ENCODE measurements at places on chromosomes 4 and X. TPM values are rescaled to one million over a fixed set of nuclear protein-coding genes. Genes with fewer than 3 reads are reported as not detected.

DNA sequence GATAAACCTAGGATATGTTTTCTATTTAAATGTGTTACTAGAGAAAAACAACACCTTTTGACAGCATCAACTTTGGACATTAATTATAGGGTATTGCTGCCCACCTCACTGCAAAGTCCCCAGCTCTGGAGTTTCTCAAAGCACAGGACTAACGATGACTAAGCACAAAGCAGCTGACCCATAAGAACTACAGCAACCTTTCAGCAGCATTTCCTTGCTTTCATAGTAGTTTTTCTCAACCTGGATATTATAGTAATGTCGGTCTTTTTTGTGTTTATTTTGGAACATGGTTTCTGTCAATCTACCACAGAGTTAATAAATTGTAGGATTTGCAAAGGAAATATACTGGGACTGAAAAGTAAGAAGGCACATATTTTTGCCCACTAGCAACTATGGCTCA lies 21.5 kb downstream of the HHIP start:
- DNase-seq: no peak

GRCh38 chrX:21974011-21974385 lies 33.5 kb downstream of the SMS start:
- no peak for DNase-seq

GRCh38 chr4:110877778-110878370 lies 255.0 kb upstream of the PITX2 start:
- DNase-seq: no peak

- no peak for DNase-seq
These were observed 5.7 kb downstream of the GPC3 start for GRCh38 chrX:133979641-133980230.

- no peak for DNase-seq
These were observed 186.7 kb downstream of the PALLD start for GRCh38 chr4:168683595-168683994.

- DNase-seq: no peak
These were observed 126.3 kb downstream of the NEK1 start for GRCh38 chr4:169485791-169486742.

DNA sequence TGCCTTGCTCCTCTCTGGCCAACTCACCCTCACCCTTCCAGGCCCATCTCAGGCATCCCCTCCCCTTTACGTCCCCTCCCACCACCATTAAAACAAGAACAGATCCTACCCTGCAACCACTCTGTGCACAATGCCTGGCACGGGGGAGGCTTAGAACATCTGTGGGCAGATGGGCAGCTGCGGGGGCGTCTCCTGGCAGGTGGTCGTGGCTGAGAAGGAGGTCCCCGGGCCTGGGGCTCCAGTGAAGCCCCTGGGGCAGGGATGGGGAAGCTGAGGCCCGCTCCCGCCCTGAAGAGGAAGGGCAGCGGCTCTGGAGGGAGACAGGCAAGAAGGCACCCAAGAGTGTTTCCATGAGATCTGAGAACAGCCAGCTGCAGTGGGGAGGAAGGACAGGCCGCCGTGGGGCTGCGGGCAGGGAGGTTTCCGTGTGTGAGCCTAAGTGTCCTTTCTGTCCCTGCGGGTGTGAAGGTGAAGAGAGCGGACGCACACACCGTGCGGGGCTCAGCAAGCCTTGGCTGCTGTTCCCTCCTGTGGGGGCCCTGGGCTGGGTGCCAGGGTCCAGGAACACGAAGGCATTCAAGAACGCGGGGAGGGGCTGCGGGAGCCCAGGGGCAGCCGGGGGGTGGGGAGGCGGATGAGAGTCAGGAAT lies 7.8 kb upstream of the TBC1D14 start:
- DNase-seq: no peak

DNA sequence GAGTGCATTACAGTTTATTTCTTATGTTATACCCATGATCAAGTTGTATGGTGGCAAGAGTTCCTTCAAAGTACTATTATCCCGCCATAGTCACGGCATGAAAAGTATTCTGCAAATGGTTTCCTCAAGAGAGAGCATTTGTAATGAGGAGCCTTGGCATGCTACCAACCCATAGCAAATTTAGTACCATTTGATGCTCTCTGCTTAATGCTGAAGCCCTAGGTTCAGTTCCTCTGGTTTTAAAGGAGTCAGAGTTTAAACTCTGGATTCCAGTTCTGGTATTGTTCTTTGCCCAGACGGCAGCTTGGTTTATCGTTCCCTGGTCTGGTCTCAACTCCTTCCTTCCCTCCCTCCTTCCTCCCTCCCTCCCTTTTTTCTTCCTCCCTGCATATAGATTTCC lies 371.3 kb downstream of the BMPR1B start:
- no peak for DNase-seq

GRCh38 chr4:123050018-123050417 lies 127.6 kb upstream of the NUDT6 start:
- DNase-seq: no peak

DNA sequence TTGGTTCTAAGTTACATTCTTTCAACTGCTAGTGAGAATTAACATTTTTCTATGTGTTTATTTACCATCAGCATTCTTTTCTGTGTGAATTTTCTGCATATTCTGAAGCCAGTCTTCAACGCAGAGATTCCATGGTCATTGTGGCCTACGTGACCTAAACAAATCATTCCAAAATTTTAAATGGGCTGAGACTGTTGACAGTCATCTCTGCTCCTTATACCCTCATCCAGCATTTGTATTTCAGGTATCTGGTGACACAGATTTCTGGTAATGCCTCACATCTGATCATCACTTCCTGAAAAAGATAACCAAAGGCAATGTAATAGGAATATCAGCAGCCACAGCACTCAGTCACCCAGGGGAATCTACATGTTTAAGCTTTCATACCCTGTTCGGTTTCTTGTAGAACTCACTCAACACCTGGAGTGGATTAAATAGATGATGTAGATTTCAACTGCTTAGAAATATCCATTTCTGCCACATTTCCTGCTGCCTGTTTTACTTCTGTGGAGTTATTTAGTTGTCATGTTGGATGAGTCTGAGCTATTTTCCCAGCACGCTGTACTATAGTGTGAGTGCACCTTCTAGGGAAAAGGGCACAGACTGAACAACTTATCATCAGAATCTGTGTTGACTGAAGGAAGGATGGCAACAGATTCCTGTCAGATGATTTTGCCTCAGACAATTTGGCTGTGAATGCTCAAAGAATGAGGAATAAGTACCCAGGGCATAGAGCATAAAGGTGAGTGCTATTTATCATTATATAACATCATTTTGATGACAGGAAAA lies 73.0 kb upstream of the HPGD start:
- no peak for DNase-seq

DNA sequence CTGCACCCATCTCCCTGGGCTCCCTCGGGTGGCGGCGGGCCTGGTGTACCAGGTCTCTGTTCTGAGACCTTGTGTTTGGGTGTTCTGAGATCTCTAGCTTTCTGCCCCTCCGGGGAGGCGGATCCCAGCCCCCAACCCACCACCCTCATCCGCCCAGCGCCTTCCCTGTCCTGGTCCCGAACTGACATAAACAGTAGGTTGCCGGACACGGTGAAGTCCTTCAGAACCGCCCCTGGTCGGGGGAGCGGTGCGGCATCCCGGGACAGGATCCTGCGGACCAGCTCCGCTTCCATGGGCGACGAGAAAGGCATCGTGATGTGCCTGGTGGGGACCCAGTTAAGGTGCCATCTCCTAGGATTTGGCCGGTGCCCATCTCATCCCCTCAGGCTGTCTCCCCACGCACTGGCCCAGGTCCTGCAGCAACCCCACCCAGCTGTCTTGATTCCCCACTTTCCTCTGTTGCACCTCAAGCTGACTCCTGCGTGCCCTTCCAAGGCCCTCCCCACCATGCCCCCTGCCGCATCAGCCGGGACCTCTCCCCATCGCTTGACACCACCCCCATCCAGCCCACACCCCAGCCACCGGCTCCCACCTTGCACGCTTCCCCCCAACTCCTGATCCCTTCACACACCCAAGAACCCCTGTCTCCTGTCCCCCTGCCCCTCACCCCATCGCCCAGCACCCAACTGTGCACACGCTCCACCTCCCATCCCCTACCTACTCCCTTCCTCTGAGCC lies 900 bp downstream of the CTAG2 start:
- DNase-seq: no peak

DNA sequence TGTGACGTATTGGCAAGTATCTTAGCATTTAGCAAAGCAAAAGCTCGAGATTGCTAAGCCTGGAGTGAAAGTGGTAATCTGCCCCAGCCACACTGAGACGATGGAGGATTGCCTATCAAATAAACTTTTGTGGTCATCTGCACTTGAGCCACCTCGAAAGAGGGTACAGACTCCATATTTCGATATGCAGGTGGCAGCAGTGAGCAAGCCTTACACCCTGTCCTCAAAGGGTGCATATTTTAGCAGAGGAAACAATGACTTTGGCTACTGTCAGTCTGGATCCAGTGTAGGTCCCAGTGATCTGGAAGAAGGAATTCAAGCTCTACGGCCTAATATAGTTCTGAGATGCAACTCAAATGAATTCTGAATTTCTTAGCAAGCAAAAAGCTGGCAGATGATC lies 153.9 kb downstream of the ATG4A start:
- no peak for DNase-seq

- no peak for DNase-seq
These were observed 39.7 kb downstream of the VEGFC start for GRCh38 chr4:176753049-176753448.

GRCh38 chrX:33252306-33252825 lies 41.0 kb upstream of the DMD start:
- no peak for DNase-seq

- DNase-seq: no peak
These were observed 54.1 kb upstream of the FHDC1 start for GRCh38 chr4:152881974-152882373.

DNA sequence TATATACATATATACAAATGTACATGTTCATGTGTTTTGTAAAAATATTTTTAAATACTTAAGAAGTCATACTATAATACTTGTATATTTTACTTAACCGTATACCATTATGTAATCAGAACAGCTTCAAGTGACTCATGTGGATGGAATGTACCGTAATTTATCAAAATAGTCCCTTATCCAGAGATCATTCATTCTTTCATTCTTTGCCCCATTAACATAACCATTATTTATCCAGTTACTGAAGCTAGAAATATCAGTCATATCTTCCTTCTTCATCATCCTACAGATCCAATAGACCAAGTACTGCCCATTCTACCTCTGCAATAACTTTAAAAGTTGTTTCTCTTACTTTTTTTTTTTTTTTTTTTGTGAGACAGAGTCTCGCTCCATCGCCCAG lies 164.2 kb downstream of the MAB21L2 start:
- no peak for DNase-seq

GRCh38 chr4:86496094-86497080 lies 97.7 kb upstream of the PTPN13 start:
- DNase-seq: peak; percentile 39

DNA sequence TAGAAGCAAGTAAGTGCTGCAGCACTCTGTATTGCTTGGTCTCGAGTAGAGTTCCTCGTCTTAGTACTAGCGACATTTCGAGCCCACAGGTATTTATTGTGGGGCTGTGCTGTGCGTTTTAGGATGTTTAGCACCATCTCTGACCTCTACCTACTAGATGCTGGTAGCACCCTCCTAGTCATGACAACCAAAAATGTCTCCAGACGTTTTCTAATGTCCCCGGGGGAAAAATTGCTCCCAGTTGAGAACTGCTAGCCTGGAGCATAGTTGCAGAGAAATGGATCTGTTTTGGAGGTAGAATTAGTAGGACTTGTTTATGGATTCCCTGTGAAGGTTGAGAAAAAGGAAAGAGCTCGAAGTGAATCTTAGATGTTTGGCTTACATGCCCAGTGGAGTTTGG lies 287.2 kb downstream of the TENM3 start:
- DNase-seq: no peak

DNA sequence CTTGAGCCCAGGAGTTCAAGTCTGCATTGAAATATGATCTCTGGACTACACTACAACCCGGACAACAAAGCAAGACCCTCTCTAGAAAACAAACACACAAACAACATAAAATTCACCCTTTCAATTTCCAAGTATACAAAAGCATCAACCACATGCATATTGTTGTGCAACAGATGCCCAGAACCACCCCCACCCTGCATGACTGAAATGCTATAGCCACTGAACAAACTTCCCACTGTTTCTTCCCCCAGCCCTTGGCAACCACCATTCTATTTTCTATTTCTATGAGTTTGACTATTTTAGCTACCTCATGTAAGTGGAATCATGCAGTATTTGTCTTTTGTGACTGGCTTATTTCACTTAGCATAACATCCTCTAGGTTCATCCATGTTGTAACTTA lies 14.2 kb upstream of the C4orf51 start:
- DNase-seq: no peak

DNA sequence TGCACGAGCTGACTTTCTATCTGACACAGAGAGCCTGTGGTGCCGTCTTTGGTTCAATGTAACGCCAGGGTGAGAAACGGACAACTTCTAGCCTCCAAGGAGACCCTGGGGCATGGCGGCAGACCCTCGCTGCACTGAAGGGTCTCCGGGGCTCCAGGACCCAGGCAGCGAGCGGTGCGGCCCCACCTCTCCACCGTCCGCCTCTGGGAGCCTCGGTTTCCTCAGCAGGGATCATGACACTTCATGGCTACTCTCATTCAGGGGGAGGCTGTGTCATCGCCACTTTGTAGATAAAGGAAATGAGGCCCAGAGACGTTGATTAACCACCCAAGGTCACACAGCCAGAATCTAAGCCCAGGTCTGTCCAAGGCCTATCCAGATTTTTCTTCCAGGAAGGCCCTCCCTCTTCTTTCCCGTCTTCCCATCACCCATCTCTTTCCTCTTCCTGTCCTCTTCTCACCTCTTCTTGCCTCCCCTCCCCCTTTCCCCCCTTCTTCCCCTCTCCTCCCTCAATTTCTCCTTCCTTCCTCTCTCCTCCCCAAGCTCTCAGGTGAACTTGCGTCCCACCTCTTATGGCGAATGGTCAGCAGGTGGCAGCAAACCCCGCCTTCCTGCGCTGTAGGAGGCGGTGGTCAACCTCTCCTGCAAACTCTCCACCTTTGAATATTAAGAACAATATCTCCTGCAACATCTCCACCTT lies 69.3 kb upstream of the HMX1 start:
- DNase-seq: no peak

- peak; percentile 71 for DNase-seq
These were observed 5.9 kb downstream of the TIMM17B start for GRCh38 chrX:48891402-48892288.

DNA sequence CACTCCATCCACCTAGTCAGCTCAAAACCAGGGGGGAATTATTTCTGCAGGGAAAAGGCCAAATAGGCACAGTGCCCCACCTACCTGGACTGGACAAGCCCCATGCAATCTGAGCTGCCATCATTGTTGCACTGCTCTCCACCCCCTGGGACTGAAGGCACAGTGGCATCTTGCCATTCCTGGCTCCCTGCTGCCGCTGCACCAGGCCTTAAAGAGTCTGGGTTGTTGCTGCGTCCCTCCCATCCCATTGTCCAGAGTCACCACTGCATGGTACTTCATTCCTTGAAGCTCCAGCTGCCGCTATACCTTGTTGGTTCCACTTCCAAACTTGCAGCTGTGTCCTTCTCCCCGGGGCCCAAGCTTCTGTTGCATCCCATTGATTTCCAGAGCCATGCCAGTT lies 629.7 kb downstream of the STIM2 start:
- DNase-seq: no peak

The SSX3 gene
- total RNA-seq: not detected

The LDOC1 gene
- 89.4 TPM for total RNA-seq

The NLGN3 gene
- total RNA-seq: 58.3 TPM

The CT45A10 gene
- total RNA-seq: not detected
